ENCODE measurements at places on chromosomes 3 and 15.
A peak's percentile ranks its signal among the peaks of the same experiment; 100 is the strongest.

- DNase-seq: no peak
These were observed 109.8 kb upstream of the RASGRP1 start for GRCh38 chr15:38674448-38674847.

GRCh38 chr3:139758654-139759291, 81.0 kb upstream of the NMNAT3 start:
- no peak for DNase-seq

GRCh38 chr3:12120374-12121140, 38.2 kb downstream of the TIMP4 start:
- no peak for DNase-seq

- DNase-seq: no peak
These were observed 632 bp upstream of the COPS2 start for GRCh38 chr15:49155834-49156627.

DNA sequence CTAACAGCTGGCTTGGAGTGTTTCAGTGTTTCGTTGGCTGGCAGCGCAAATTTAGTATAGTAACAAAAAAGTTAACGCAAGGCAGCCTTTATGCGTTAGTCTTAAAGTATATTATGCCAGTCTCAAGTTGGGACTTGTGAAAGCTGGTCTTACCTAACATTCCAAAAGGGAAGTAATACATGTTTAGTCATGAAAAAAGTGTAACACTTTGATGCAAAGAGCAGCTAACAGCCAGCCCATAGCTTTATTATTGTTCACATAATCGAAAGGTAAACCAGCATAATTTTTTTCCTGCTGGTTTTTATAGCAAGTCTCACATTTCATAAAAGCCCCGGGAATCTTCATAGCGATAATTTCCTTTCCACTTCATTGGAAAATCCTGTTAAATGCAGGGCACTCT, 2.4 kb upstream of the GPR87 start:
- DNase-seq: no peak

GRCh38 chr3:94440767-94441493, 378.1 kb downstream of the NSUN3 start:
- DNase-seq: no peak

DNA sequence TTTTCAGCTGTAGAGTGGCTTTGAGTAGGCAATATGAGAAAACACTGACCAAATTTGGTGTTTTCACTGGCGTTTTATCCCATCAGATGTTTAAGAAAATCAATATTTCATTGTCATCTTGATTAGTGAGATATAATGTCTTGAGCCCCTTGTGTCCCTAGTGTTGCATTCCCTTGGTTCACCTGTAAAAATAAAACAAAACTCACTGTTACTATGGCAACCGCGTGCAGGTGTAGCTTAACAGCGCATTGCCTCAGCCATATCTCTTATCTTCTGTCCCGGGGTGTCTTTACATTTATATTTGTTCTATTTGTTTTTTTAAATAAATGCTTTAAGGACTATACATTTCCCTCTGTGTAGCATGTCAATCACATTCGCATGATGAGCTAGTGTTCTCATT, 551.6 kb downstream of the ZIC1 start:
- DNase-seq: no peak

DNA sequence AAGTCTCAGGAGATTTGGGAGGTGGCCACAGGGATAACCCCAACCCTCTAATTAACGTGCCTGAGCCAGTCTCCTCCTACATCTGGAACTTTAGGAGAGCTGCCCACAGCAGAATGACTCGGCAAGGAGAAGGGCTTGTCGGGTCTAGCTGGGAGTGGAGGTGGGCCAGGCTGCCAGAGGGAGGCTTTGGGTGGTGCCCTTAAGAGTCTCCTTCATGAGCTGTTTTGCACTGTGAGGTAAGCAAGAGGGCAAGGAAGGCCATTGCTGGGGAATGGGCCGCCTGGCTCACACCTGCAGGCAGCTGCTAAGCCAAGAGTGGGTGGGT, 3.6 kb upstream of the TNK2 start:
- DNase-seq: no peak

DNA sequence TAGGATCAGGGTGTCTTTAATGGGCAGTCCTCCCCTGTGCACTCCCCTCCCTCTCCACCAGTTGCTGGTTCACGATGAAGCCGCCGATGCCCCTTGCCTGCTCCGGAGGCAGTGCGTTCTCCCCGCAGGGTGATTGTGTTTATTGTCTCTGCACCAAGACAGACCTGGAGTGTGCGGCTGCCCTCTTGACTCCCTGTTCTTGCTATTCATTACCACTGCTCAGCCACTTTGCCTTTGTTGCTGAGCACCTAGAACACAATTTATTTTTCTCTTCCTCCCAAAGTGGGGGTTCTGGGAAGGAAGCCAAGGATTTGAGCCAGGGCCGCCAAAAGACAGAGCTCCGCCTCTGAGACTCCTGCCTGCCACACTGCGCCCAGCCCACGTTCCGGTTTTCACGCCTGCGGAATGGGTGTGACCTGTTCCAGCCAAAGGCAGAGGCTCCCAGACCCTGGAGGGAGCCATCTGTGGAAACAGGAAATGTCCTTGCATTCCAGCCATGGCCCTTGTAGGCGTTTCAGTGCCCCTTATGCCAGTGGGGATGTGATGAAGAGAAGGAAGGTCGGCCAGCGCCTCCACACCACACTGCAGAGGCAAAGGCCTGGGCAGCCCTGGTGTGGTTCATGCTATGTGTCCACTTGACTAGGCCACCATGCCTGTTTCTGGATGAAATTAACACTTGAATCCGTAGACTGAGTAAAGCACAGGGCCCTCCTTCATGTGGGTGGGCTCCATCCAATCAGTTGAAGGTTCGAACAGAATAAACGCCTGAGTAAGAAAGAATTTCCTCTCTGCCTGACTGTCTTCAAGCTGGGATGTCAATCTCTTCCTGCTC, 85.8 kb downstream of the HMG20A start:
- peak; percentile 82 for DNase-seq

- DNase-seq: no peak
These were observed 31.2 kb upstream of the SRP14 start for GRCh38 chr15:40070166-40070557.

- DNase-seq: no peak
These were observed 138.6 kb upstream of the PRICKLE2 start for GRCh38 chr3:64363842-64364241.

DNA sequence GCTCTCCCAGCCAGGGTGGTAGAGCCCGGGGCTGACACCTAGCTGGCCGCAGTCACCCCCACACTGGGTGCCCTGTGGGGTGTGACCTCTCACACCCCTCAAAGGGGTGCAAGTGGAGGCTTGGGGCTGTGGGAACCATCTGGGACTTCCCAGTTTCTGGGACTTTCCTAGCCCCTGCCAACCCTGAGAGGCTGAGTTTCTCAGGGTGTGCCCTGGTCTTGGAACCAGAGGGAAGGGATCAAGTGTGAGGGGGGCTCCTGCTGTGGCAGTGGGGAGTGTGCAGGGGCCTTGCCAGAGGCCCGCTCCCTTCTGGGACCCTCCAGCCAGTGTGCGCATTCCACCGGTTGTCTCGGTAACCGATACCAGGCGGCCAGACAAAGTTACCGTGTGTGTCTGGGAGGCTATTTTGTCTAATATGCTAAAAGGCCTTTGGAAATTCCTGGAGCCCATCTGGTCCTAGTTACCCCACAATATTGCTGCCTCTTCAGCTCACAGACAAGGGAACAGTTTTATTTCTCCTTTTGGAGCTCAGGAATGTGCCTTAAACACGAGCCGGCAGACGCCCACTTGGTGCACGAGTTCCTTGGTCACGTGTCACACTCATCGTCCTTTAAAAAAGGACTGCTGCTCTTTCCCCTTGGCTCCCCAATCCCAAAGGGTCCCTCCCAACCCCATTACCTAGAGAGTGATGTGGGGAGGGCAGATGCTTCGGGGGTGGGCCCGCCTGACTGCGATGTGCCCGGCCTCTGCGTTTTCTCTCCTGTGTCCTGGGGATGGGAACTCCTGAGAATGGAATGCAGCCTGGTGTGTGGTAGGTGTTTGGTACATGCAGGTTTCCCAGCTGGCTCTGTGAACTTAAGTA, 33.2 kb downstream of the HDAC11 start:
- no peak for DNase-seq

GRCh38 chr3:136141891-136142290, 54.2 kb downstream of the MSL2 start:
- DNase-seq: no peak

GRCh38 chr3:190581041-190581541, 67.2 kb downstream of the IL1RAP start:
- DNase-seq: no peak

GRCh38 chr3:87227104-87227834, at the start of gene CHMP2B:
TSS of gene CHMP2B (plus strand) at chr3:87227309. CDS start at chr3:87227523, 214 bp downstream.
- DNase-seq: peak; percentile 95

- DNase-seq: no peak
These were observed 565.9 kb upstream of the CCDC54 start for GRCh38 chr3:106811376-106811775.

GRCh38 chr3:88433568-88433967, 283.8 kb downstream of the C3orf38 start:
- no peak for DNase-seq

DNA sequence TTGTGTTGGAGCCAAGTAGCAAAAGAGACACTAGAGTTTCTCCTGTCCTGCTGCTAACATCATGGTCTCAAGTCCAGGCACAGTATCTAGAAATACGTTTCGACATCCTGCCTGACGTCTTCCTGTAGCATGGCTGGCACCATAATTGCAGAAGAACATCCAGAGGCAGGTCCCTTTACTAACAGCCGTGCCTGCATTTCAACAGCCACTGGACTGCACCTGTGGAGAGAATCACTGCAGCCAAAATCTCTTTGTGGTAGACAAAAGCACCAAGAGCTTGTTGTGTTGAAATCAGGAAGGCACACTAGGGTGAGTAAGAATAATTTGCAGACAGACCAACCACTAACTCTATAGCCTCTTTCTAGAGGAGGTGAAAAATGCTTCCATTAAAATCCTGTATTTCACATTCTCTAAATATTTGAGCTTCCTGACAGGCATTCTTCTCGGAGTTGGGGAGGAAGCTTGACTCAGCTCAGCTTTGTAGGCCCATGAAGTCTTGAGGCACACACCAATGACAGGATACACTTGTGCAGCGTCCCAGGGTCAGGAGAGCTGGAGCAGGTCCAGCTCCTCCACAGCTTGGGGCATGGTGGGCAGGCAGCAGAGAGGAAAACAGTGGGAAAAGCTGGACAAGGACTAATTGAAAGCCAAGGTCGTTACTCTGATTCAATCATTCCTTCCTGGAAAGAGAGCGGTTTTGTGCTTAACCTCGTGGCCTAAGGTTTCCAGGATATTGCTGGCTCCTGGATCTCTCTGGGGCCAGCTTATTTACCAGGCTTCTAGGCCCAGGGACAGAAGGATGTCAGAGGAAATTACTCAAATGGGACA, 244.9 kb downstream of the FAM43A start:
- peak; percentile 44 for DNase-seq

DNA sequence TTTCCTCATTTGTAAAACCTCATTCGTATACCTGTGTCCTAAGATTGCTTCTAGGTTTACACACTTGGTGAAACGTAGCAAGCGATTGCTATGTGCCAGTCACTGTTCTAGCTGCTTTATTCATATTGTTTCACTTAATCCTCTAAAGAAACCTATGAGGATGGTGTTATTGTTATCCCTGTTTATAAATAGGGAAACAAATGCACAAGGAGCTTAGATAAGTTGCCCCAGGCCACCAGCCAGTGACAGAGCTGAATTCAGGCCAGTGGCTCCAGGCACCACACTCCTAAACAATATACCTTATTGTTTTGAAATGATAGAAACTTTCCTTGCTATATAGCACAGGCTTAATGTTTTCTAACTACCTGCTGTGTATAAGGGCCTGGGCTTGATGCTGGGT, 44.0 kb downstream of the LPP start:
- DNase-seq: no peak

- DNase-seq: no peak
These were observed 74.2 kb upstream of the RASGRP1 start for GRCh38 chr15:38638811-38639210.

DNA sequence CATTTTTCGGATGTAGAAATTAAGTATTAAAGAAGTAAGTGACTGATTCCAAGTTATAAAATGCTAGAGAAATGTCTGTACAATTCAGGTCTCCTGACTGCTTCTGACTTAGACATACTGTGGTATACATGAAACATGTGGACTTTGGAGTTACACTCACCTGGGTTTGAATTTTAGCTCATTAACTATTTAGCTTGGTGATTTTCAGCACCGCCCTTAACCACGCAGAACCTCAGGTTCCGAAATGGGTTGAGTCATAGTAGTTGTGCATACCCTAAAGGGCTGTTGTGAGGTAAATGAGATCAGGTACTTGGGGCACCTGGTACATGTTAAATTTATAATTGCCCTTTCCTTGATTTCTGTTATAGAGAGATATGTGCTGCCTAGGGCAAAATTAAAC, 32.9 kb upstream of the UTS2B start:
- DNase-seq: no peak

GRCh38 chr15:64560501-64560900, 100.1 kb downstream of the ZNF609 start:
- no peak for DNase-seq

DNA sequence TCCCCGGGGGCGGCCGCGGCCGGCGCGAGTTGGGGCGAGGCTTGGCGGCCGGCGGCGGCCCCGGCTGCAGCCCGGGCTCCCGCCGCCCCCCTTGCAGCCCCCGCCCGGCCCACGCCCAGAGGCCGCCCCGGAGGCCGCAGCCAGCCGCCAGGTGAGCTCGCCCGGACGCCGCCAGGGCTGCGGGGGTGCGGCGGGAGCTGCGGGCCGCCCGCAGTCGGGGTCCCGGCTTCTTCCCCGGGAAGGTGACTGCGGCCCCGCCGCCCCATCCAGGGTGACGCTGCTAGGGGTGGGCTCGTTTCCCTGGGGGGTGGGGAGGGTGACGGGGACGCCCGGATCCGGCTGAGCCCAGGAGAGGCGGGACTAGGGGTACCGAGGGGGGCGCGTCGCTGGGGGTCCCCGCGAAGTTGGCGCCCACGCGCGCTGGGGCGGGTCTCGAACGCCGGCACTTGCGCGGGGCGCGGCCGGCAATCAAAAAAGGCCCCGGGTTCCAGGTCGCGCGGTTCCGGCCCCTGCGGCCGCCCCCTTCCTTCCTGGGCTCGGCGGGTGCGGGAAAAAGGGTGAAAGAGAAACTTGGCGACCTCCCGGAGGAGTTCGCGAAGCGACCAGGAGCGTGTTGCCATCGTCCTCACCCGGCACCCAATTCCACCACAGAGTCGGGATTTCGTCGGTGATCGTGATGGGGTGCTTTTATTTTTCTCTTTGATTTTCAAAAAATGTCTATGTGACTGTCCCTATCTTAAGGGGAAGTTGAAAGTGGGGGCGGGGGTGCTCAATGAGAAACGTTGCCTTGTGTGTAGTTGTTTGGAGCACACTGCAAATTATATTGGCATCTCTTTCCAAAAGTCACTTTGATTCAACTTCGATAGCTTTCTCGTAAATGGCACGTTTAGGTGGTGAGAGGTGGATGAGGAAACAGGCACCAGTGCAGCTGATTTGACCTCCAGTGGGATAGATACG, 619 bp downstream of the ATXN7 start:
- DNase-seq: peak; percentile 45
